ENCODE measurements at places on chromosomes 11 and 22. TPM values are rescaled to one million over a fixed set of nuclear protein-coding genes. Genes with fewer than 3 reads are reported as not detected.

DNA sequence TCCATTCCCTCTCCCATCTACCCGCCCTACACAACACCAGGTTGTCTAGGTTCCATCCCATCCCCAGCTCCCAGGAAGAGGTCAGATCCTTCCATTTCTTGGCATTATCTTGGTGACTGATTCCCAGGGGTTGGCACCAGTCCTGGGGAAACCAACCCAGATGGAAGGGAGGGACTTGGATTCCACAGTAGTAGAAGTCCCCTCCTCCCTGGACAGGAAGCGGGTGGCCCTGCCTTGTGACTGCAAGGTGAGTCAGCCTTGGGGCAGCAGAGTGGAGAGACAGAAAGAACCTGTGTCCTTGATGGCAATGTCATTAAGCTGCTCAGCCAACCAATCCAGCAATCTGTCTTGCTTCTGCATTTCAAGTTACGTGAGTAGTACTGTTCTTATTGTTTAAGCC lies 26.5 kb downstream of the SYT13 start:
- no peak for DNase-seq

ACTN3 gene
- not detected for total RNA-seq

- peak; percentile 53 for DNase-seq
Measured at GRCh38 chr11:68974421-68975194, 6.2 kb downstream of the MRGPRD start.

GRCh38 chr22:44218071-44218470 lies 37.3 kb downstream of the PARVG start:
- no peak for DNase-seq

CCDC83 gene
- total RNA-seq = not detected

DNA sequence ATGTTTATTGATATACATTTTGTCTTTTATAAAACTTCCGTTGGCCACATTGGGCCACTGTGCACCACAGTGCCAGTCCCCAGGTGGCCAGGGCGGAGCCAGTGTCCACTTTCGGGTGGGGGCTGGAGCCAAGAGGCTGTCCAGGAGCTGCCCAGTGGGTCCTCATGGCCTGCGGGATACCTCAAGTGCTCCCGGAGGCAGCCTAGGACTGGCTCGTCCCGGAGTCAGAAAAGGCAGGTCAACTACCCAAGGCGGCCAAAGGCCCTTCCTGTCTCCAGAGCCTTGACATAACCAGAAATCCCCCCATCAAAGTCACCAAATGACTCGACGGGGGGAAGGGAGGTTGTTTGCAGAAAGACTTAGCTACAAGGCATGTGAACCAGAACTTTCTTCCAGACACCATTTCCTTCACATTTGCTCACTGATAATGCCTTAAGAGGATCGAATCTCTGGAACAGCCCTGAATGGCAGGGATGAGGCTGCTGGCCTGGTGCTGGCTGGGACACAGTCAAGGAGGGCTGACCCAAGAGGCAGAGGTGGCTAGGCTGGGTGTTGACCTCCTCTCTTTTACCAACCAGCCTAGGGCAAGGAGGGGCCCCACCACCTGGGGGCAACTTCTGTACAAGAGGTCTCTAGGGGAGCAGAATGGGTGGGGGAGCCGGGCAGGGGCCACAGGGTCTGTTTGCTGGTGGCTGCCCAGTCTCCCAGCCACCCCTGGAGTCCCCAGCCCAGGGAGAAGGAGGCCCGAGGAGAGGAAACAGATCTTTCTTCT lies 8.4 kb downstream of the MRGPRF start:
- peak; percentile 66 for DNase-seq

MS4A14 gene
- total RNA-seq = 0.41 TPM

DNA sequence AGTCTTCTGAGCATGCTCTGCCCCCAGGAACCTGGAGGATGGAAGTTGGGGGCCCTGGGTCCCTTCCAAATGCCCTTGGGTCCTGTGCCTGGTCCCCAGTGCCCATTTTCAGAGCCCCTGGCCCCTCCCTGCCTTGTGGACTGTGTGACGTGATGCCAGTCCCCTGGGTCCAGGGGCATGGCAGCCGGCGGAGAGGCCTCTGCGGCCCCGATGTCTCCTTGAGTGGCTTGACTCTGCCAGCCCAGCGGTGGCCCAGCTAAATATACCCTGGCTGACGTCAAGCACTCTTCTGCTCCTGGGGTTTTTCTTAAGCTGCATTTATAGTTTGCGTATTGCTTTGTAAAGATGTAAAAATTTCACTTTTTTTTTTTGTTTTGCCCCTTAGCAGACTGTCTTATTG lies 35.2 kb upstream of the PARVG start:
- DNase-seq = peak; percentile 84

MGAT3 gene
- total RNA-seq = 1.4 TPM

AP2A2 gene
- 42.6 TPM for total RNA-seq

SLC17A6 gene
- not detected for total RNA-seq

GRCh38 chr11:6719576-6719975 lies 36.4 kb upstream of the MRPL17 start:
- DNase-seq = no peak

AIFM3 gene
- total RNA-seq = 0.66 TPM

DNA sequence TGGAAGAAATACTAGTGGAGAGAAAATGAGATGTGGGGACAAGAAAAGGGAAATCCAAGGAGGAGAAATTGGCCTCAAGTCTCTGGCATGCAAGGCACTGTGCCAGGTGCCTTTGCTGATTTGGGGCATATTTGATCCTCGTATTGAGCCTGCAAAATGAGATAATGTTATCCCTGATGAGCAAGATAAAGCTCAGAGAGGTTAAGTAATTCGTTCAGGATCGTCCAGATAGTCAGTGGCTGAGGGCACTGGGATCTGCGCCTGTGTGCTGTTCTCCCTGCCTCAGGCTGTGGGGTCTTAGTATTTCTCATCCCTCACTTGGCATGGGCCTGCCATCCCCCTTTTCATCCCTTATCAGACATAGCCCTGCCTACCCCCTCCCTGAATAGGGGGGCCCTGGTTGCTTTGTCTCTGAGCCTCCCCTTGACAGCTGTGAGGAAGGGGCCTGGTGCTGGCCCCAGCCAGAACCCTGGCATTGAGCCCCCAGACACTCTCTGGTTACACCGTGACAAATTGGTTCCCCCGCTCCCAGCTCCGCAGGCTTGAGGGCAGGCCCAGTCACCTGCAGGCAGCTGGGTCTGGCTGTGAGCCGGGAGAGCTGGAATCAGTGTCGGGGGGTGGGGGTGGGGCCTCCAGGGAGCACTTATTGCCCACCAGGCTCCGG lies 85.7 kb downstream of the NECTIN1 start:
- no peak for DNase-seq

- DNase-seq = no peak
Measured at GRCh38 chr11:109306322-109306721, 115.7 kb upstream of the C11orf87 start.

- no peak for DNase-seq
Measured at GRCh38 chr11:45413156-45413858, 127.2 kb upstream of the SYT13 start.

ZNF143 gene
- total RNA-seq = 48.4 TPM

- no peak for DNase-seq
Measured at GRCh38 chr11:2156416-2157182, 4.4 kb downstream of the INS start.

GRCh38 chr22:38868286-38868721 lies 3.7 kb downstream of the CBX6 start:
- DNase-seq = peak; percentile 50

- DNase-seq = no peak
Measured at GRCh38 chr11:72144807-72145565, 9.5 kb downstream of the FOLR3 start.

GRCh38 chr11:130819625-130820024 lies 96.7 kb downstream of the SNX19 start:
- DNase-seq = no peak

DNA sequence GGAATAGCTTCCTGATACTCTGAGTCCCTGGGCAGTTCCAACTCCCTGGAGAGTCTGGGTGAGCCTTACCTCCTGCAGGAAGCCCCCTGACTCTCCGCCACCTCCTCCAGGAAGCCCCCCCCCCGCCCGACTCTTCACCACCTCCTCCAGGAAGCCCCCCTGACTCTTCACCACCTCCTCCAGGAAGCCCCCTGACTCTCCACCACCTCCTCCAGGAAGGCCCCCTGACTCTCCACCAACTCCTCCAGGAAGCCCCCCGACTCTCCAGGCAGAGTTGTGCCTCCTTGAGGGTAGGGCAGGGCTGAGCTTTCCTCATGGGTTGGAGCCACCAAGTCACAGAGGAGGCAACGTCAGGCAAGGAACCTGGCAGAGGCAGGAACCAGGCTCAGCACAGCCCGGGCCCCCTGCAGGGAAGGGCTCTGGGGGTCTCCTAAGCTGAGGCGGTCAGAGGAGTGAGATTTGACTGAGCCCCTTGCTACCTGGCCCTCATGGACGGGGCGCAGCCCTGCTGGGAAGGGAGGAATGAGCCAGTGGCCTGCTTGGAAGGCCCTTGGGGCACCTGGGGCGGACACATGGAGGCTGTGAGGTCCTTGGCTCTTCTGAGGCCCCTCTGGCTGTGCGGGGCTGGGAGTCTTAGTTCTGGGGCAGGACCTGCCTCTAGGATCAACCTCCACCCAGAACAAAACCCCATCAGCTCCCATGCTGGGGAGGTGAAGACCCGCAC lies 18.1 kb downstream of the MRGPRG start:
- peak; percentile 48 for DNase-seq

GRCh38 chr22:29062286-29062821 lies 723 bp upstream of the C22orf31 start:
- DNase-seq = no peak

- peak; percentile 42 for DNase-seq
Measured at GRCh38 chr22:28819253-28820096, 19.1 kb upstream of the XBP1 start.

- no peak for DNase-seq
Measured at GRCh38 chr22:39685336-39686177, 115.0 kb downstream of the CACNA1I start.

GDPD4 gene
- total RNA-seq = not detected

SCT gene
- total RNA-seq = not detected

DNA sequence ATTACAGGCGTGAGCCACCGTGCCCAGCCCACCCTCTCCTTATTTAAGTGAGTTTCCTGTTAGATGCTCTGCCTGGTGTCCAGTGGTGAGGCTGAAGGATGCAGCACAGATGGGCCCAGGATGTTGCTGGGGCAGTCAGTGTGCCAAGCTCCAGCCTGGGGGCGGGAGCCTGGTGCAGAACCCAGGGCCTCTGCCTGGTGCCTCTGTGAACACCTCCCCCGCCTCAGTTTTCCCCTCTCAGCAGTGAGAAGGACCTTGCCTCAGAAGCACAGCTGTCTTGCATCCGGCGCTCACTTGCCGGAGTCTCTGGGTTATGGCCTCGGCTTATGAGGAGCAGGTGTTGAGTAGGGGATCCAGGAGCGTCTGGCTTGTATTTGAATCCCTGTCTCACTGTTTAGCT lies 116.2 kb downstream of the KIAA1671 start:
- DNase-seq = no peak

SPON1 gene
- total RNA-seq = 10.0 TPM

GRCh38 chr22:42587588-42588175 lies 27.0 kb downstream of the POLDIP3 start:
- DNase-seq = no peak

- DNase-seq = no peak
Measured at GRCh38 chr11:72589802-72590761, 84.1 kb downstream of the PDE2A start.

DNA sequence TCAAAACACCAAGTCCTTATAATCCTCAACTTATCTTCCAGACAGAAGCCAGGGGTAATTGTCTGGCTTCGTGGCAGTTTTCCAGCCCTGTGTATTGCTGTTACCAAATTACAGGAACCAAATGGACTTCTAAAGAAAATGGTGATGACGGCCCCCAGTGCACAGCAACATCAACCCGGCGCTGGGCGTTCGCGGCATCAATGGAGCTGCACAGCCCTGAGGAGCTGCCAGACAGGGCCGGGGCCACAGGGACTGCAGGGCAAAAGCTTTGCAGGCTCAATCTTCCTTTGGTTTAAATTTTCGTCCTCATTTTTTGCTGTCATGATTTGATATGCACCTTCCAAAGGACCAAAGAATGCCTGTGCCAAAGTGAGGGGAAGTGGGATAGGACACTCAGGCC lies 292.5 kb downstream of the BRD1 start:
- peak; percentile 24 for DNase-seq
